ENCODE measurements at places on chromosomes 6 and 20.

GRCh38 chr6:82365016-82365795, 1.6 kb downstream of the TPBG start:
- no peak for DNase-seq

DNA sequence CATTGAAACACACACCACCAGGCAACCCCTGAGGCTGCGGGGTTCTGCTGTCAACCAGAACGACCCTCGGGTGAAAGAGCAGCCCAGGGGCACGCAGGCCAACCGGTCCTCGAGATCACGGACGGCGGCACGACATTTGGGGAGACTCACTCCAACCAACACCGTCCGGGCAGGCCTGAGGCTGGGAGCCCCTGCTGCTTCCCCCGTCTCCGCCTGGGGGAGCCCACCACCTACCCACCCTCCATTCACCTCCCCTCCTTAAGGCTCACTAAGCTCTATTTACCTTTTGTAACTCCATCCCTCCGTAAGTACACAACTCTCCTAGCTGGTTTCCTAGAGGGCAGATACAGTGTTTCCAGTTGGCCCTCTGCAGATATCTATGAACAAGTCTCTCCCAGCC, 971.3 kb upstream of the DEFB115 start:
- DNase-seq: no peak

GRCh38 chr6:87421576-87421975, 13.8 kb downstream of the CFAP206 start:
- DNase-seq: no peak

DNA sequence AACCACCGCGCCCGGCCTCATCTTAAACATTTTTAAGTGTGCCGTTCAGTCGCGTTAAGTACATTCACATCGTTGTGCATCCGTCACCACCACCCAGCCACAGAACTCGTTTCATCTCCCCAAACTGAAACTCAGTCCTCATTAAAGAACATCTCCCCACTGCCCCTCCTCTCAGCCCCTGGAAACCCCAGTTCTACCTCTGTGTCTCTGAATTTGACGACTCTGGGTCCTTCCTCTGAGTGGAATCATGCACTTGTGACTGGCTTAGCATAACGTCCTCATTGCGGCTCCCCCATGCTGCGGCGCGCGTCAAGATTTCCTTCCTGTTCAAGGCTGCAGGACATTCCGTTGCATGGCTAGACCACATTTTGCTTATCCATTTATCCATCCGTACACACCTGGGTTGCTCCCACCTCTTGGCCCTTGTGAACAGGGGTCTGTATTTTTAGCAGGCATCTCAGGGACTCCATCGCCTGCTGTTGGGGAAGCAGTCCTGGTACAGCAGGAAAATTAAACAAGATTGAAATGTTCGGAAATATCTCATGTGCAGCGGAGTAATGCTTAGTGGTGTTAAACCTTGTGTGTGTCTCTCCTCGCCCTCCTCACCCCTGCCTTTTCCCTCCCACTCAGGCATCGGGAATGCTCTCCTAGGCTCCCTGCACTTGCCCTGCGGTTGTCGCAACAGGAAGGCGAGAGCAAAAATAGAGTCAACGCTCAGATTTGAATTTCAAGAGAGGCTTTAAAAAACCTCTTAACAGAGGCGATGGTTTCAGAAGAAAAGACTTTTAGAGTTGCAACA, 127.9 kb downstream of the PXDC1 start:
- DNase-seq: no peak

DNA sequence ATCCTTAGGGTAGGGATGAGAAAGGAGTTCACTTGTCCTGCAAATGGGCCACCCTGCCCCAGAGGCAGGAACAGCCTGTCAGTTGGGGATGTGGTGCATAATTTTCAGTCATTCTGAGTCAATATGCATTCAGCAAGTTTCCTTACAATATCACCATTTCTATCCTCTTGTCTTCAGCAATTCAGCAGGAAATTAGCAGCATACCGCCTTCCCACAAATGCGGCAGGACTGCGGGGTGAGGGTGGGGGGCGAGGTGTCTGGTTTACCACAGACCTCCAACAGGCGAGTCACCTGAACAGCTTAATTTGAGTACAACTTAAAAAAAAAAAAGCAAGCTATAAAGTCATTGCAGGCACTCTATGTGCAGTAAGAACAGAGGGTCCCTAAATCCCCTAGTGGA, 126.8 kb downstream of the MAP3K7 start:
- DNase-seq: no peak

GRCh38 chr20:24993337-24994185, 1.0 kb upstream of the APMAP start:
- no peak for DNase-seq

GRCh38 chr6:9373308-9373707, 938.0 kb upstream of the SLC35B3 start:
- no peak for DNase-seq

- DNase-seq: no peak
Measured at GRCh38 chr6:76174722-76175121, 102.3 kb upstream of the IMPG1 start.

DNA sequence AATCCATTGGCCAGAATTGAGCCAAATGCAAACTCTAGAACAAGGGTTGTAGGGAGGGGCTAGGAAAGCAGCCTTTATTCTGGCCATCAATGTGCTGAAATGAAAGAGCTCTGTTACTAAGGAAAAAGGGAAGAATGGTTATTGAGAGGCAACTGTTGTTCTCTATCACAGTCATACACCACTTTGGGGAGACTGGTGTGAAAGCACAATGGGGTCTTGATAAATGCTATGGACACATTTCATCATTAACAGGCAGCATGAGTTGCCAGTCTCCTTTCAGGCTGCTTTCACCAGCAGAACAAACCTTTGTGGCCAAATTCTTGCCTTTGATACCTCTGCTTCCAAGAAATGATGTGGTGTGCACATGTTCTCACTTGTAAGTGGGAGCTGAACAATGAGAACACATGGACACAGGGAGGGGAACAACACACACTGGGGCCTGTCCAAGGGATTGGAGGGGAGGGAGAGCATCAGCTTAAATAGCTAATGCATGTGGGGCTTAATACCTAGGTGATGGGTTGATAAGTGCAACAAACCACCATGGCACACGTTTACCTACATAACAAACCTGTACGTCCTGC, 86.2 kb downstream of the CDS2 start:
- DNase-seq: no peak

DNA sequence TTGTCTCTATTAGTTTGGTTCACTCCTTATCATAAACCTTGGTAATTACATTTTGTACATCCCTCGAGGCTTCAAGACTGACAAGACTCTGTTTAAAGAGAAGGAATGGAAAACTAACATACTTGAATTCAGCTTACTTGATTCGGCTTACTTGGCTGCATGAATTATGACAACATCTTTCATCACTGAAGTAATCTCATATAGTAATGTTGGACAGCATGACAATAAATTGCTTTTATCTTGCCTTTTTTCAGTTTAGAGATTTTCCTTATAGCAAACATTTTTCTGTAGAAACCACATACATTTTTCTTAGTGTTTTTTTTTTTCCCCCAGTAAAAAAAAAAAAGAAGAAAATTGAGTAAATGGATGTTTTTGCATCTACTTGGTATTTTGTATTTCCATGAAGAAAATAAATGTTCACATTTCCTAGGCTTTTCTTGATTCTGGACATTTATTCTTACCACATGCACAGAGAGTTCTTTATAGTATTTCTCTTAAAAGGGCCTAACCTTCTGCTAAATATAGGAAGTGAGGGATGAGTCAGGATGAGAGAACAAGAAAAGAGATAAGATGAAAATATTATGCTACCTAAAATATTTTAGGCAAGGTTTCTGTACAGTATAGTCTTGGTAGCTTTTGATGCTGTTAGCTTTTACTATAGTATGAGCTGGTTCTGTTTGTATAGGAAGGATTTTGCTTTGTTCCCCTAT, 101.0 kb upstream of the HDGFL1 start:
- no peak for DNase-seq

DNA sequence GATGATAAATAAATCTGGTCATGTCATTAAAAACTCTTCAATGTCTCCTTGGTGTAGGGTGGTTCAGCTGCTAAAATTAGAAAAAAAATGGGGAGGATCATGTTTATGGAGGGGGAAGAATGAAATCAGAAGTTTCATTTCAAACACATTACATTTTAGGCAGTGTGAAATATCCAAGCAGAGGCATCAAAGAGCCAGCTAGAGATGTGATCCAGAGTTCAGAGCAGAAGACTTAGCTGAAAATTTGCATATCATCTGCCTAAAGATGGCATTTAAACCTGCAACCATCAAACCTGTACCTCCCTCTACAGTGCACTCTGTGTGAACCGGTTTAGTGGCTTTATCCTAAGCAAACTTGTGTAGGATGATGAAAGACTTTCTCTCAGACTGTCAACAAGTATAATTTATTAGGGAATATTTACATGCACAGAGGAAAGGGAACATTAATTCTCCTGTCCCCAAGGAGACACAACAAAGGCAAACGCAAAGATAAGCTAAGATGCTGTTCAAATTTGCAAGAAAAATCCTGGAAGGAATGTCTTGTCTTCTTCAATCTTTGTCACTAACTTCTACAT, 84.8 kb upstream of the PLEKHG1 start:
- DNase-seq: no peak

DNA sequence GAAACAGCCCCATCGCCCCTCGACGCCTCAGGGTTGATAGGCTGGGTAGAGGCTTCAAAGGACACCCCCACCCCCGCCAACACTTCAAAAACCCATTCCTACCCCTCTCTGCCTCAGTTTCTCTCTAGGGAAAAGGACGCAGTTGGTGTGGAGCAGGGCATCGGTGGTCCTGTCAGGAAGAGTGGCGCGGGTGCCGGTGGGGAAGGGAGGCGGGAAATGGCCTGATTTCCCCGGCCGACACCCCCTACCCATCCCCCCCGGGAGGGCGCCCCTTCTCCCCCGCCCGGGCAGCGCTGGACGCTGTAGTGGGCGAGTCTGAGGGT, 367 bp downstream of the NRSN2 start:
- no peak for DNase-seq

DNA sequence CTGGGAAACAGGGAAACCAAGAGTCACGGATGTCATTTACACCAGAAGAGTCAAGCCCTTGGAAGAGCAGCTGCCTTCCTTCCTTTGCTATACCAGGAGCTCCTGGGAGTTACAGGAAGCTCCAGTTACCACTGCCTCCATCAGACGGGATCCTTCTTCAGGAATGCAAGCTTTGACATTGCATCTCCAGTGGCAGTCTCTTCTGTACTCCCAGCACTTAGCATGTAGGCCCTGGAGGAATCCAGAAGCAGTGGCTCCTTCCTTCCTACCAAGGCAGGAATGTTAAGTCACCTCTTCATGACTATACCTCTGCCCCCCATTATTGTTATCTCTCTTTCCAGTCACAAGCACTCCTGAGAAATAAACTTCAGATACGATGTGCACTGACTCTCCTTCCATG, 836.0 kb downstream of the MAFB start:
- DNase-seq: no peak

GRCh38 chr6:143068001-143068400, 7.3 kb downstream of the AIG1 start:
- no peak for DNase-seq

DNA sequence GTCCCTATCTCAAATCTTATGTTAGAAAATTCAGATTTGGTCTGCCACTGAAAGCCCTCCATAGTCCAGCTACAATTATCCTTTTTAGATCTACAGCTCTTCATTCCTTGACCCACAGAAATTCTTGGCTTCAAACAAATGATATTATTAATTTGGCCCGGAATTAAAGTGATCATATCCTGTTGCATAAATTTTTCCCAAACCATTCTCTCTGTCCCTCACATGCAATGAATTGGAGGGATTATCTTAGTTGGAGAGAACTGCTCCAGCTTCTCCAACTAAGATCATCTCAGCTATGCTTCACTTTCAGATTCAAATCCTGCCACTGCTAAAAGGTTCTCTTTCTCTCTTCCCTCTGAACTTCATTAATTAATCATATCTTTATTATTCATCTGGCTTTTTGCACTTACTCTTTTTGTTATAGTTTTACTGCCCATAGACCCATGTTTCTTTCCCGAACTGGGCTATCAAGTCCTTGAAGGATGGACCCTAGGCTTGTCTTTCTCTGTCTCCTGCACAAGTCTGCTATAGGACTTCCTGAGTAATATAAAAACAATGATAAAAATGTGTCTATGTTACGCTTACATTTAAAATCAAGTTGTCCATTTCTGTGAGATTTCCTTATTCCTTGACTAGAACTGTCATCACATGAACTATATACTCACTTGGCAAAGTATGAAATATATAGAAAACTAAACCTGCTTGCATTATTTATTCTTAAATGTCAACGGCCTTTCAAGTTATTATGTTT, 493.9 kb upstream of the MARCKS start:
- no peak for DNase-seq

GRCh38 chr20:38658879-38659596, 57.4 kb downstream of the ARHGAP40 start:
- DNase-seq: no peak

DNA sequence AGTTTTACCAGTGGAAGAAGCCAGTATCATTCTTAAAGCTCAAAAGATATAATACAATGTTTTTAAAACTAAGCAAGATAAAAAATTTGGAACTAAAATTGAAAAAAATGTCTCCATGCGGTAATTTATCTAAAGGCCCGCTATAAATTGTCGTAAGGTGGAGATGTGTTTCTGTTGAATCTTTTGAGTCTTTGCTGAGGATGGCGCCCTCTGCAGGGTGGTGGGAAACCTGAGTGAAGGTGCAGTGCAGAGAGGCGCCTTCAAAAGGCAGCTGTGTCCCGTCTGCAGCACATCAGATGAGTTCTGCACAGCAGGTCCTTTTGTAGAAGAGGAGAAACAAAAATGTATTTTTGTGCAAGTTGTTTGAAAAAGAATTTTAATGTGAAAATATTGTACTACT, 29.4 kb upstream of the KIF25 start:
- DNase-seq: no peak

DNA sequence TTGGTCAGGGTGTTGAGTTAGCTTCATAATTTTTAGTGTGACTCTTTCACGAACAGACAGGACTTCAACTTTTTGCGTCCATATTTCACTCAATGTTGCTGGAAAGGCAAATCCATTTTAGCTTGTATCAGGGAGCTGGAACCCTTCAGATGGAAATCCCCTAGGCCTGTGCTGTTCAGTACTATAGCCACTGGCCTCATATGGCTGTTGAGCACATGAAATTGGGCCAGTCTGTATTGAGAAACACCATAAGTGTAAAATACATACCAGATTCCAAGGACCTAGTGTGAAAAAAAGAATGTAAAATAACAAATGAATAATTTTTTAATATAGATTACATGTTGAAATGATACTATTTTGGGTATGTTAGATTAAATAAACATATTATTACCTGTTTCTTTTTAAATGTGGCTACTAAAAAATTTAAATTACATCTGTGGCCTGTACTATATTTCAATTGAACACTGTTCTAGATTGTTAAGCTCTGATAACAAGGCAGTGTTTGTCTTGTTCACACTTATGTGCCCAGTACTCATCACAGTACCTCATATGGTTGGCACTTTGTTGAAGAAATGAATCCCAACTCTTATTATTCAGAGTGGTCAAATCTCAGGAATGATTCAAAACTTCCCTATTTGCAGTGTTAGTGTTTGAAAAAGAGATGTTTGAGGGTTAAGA, 34.3 kb downstream of the CTNNBL1 start:
- no peak for DNase-seq

GRCh38 chr6:20350215-20350614, 51.5 kb upstream of the E2F3 start:
- no peak for DNase-seq
